Mammary epithelial cell (primary cell): ENCODE measurements at places on chromosomes 1 and 21. TPM values are rescaled to one million over a fixed set of nuclear protein-coding genes. Genes with fewer than 3 reads are reported as not detected.

Gene SLC26A9
- total RNA-seq, result not detected

Gene DIP2A
- 51.3 and 54.2 TPM in 2 replicates for total RNA-seq

Gene PLEKHA6
- 4.8 TPM for total RNA-seq

Gene LMX1A
- not detected for total RNA-seq

Gene ANKRD45
- total RNA-seq, result 1.7 TPM

Gene KCNE1
- 0.19 and 0.80 TPM in 2 replicates for total RNA-seq

Gene DNASE2B
- total RNA-seq, result not detected
